Uterus (tissue), 4 donors: ENCODE measurements at places on chromosomes 7 and 10.

DNA sequence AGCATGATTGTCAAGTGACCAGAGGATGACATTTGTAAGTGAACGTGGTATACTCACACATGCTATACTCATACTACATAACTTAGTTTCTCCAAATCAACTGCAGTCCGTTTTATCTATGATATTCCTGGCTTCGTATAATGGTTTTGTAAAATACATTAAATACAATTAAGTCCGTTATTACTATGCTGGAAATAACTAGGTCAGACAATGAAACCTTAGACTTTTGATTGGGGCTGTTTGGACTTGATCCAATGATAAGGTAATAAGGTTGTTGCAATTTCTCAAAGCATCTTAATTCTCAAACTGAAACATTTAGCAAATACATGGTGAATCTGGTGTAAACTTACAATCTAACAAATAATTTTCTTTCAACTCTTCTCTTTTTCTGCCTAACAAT lies 117.0 kb downstream of the TWIST1 start:
- DNase-seq, result no peak

DNA sequence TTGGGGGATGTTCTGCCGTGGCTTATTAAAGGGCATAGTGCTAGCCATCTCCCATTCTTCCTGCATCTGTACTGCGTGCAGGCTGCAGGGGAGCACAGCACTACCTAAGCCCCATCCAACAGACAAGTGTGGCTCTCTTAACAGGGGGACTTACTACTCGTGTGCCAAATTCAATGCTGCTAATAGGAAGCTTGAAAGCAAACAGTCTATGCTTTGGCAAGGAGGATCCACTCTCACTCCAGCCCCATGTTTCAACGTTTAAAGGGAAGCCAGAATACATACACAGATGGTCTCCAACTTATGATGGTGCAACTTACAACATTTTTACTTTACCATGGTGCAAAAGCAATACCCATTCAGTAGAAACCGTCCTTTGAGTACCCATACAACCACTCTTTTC lies 228.0 kb upstream of the C7orf33 start:
- no peak for DNase-seq

DNA sequence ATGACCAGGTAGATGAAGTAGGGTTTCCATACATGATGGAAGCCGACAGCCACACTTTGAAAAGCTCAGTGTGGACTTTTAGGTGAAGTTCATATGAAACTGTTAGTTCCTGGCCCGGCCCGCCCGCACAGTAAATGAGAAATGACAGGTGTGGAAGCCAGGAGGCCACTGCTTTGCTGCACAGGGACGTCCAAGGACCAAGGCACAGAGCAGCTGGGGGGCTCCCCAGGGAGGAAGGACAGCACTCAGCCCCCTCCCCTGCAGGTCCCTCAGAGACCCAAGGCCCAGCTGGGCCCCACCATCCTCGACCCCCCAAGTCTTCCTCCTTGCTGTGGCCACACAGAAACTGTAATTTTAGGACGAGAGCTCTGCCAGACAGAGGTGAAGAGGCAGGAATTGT lies 219.2 kb downstream of the PTPRN2 start:
- no peak for DNase-seq

DNA sequence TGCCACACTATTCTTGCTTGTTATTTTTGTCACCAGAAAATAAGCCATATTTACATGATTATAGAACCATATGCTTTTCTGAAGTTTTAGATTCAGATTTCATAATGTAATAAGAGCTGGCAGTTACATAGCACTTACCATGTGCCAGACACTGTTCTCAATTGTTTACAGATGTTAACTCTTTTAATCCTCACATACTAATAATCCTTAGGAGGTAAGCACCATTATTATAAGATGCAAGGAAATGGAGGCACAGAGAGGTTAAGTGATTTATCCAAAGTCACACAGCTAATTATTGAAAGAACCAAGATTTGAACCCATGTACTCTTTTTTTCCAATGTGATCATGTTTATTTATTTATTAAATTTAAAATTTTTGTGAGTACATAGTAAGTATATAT lies 57.2 kb downstream of the CREB5 start:
- DNase-seq, result no peak

- no peak for DNase-seq
Measured at GRCh38 chr7:99860281-99861127, 16.3 kb downstream of the OR2AE1 start.

DNA sequence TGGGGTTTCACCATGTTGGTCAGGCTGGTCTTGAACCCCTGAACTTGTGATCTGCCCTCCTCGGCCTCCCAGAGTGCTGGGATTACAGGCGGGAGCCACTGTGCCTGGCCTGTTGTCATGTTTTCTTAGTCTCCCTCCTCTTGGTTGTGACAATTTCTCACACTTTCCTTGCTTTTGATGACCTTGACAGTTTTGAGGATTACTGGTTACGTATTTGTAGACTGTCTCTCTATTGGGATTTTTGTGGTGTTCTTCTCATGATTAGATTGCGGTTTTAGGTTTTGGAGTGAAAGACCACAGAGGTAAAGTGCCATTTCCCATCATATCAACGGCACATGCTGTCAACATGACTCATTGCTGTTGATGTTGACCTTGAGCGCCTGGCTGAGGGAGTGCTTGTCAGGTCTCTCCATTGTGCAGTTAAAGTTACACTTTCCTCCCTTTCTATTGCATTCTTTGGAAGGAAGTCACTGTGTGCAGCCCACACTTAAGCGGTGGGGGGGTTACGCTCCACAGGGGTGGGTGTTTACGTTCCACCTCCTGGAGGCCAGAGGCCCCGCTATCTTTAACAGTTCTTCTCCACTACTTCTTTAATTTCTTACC lies 10.8 kb downstream of the NEURL1 start:
- DNase-seq, result peak; percentile 77

DNA sequence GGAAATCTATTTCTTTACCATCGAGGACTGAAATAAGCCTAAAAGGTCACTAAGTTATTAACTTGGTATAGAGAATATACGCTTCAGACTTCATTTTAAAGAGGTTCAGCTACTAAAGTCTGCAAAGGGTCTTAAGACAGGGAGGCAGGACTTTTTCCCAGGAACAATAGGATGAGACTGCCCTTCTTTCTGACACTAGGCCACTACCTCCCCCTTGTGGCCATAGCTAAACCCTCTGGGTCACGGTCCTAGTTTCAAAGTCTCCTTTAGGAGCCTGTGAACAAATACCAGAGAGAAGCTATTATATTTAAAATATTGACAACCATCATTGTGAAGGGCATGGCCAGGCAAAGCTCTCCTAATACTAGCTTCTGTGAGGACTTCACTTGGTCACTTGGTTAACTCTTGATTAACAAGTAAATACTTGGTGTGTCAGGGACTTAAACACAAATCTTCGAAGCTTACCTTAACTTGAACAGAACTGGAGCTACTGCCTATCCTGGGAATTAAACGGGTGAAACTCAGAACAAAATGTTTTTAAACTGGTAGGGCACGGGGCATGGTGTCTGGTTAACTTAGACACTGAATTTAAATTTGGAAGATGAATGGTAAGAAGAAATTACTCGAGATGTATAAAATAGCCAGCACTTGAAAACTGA lies 75.6 kb downstream of the CCDC6 start:
- peak; percentile 54 for DNase-seq

- DNase-seq, result no peak
Measured at GRCh38 chr10:88012641-88013040, 149.2 kb downstream of the PTEN start.

- DNase-seq, result peak; percentile 42
Measured at GRCh38 chr10:86968994-86969355, 693 bp downstream of the ADIRF start.

DNA sequence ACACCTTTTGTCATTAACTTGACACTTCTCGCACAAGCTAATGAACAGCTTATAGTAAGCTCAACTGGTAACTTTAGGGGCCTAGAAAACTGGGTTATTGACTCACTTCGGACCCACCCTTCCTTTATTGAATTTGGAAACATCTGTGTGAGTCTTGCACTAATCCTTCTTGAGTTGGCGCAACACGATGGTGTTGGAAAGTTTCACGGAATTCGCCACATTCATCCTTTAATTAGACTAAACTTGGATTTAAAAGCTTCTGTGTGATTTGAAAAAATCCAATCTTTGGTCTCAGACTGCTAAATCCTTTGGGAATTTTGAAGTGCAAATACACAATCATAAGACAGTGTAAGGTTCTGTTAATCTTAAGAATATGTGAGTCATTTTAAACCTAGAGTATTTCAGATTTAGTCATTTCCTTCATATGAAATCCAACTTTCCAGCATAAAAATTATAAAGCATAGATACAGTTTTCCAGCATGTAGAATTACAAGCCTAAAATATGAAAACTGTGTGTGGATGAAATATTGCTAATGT lies 15.1 kb downstream of the FZD8 start:
- no peak for DNase-seq

DNA sequence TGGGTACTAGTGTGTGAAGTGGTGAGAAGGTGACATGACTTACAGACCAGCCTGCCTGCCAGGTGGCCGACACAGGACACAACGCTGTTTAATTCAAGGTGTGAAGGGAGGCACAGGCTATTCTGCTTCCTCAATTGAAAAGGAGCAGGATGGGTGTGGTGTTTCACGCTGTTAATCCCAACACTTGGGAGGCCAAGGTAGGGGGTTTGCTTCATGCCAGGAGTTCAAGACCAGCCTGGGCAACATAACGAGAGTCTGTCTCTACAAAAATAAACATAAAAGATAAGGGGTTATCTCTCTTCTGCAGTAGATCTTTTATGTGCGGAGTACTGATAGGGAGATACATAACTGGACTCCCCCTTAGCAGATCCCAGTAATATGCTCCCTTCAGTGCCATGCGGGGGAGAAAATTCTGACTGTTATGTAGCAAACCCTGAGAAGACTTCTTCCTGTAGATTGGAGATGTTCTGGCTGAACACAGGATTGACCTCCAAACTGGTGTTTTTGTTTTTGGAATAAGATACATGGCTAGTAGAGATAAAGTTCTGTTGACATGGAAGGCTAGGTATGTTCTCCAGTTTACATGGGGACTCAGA lies 63.2 kb downstream of the CCNY start:
- DNase-seq, result no peak

- DNase-seq, result no peak
Measured at GRCh38 chr10:123804716-123805115, 86.9 kb downstream of the CPXM2 start.

DNA sequence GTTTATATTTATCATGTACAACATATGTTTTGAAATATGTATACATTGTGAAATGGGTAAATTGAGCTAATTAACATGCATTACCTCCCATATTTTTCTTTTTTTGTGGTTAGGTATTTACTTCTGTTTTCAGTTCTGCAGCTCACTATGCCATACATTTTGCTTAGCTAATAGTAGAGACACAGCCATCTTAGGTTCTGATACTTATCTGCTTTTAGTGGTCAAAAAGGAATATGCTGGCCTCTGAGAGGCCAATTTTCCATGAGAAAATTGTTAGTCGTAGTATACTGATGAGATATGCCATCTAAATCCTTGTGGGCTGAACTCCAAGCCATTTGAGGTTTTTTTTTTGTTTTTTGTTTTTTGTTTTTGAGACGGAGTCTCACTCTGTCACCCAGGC lies 31.0 kb downstream of the SGPL1 start:
- no peak for DNase-seq

GRCh38 chr7:66669088-66669487 lies 40.4 kb downstream of the KCTD7 start:
- no peak for DNase-seq

DNA sequence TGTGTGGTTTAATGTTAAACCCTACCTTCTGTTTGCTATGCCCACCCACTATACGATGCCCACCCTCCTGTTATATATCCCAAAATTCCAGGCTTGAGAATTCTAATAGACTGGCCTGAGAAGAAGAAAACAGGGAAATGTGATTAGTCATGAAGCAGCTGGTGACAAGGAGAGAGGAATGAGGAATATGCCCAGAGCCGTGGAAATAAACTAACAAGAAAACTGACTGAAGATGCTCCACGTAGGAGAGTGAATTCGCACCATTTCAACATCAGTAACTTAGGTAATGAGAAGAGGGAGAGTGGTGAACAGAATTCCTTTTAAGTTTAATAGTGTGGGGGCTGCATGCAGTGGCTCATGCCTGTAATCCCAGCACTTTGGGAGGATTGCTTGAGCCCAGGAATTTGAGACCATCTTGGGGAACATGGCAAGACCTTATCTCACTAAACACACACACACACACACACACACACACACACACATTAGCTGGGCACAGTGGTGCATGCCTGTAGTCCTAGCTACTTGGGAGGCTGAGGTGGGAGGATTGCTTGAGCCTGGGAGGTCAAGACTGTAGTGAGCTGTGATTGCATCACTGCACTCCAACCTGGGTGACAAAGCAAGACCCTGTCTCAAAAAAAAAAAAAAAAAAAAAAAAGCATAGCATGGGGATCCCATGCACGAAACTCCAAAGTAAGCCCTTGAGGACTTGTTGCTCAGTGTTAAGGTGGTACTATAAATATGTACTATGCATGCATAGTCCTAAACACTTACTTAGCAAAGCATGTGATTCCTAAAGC lies 16.1 kb upstream of the SYPL1 start:
- no peak for DNase-seq

GRCh38 chr7:15905251-15906040 lies 219.0 kb upstream of the MEOX2 start:
- DNase-seq, result no peak

DNA sequence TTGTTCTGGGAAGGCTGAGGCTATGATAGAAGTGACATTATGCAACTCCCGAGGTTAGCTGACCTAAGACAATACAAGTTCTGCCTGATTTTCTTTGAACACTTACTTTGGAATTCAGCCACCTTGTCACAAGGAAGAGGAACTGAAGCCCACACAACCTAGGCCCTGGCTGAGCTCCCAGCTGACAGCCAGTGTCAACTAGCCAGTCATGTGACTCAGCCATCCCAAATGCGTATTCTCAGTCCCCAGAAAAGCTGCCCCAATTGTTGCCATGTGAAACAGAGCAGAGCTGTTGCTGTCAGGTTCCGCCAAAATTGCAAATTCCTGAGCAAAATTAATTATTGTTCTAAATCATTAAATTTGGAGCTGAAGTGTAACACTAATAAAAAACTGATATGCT lies 1010.0 kb downstream of the XPNPEP1 start:
- no peak for DNase-seq

DNA sequence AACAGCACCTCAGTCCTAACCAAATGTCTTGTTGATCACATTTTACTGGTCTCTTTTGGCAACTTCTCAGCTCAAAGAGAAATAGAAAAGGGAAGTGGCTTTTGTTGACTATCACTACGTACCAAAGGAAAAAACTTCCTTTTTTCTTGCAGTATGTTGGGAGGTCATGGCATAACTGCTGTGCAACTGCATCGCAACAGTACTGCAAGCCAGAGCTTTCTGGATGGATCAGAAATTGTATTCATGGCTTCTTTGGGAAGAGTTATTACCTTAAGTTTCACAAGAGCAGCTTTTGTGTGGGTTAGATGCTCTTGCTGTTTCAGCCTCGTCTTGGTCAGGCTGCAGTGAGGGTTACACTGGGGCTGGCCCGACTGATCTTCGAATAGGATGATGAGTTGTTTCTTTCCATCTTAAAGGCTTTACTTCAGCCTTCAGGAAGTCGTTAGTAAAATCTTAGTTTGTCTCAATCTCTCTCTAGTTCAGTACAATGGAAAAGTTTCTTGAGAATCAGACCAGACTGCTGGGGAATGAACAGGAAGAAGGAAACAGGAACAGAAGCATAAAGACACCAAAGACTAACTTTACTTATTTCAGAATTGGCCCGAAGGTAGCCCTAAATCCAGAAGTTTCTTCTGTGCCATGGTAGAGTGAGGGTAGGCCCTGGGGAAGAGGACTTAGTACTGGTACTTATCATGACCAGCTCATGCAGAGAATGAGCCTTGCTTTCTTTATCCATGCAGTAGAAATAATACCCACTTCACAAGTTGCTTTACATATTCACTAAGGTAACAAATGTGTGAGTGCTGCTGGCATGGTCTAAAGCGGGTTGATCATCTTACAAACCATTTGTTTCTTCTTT lies 153.6 kb downstream of the CELF2 start:
- no peak for DNase-seq
